Occipital lobe (tissue), 3 donors: ENCODE measurements at places on chromosomes 13 and 19. TPM values are rescaled to one million over a fixed set of nuclear protein-coding genes. Genes with fewer than 3 reads are reported as not detected.

GRCh38 chr13:43880214-43880855 lies 631 bp downstream of the LACC1 start:
- DNase-seq: no peak

CCDC194 gene
- total RNA-seq: not detected

- DNase-seq: no peak
These were observed 38.8 kb downstream of the RCBTB1 start for GRCh38 chr13:49546561-49546960.

GRCh38 chr13:92694047-92694446 lies 532.6 kb upstream of the GPC6 start:
- no peak for DNase-seq

MUC16 gene
- not detected for total RNA-seq

DNA sequence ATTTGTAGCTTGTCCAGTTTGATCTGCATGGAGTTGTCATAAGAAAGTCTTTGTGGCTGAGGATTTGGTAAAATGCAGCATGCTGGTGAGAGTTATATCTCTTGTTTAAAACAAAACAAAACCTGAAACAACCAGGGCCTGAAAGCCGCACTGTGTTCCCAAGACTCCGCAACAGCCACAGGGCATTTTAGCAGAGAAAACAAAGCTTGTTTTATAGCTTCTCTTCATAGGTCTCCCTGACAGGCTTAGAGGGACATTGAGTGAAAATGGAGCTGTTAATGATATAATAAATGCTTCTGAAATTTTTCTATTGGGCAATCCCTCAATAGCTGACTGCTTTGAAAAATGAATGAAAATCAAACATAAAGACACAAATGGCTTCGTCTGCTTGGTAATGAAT lies 148.7 kb upstream of the RNF113B start:
- no peak for DNase-seq

OCEL1 gene
- total RNA-seq: 1.4 TPM

DNA sequence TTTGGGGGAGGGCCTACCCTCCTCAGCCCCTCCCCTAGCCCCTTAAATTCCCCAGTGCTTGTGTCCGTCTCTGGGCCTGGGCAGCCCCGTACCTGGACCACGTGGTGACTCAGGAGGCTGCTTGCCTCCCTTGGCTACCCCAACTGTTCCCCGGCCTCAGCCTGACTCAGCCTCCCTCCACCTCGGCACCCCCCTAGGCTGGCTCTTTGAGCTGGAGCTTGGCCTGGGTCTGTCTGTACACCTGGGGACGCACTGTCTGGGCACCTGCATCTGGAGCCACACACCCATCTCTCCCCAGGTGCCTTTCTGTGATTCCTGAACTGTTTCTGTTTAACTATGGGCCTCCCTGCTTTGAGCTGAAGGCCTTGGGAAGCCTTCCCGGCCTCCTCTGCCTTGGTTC lies 1.8 kb upstream of the KLK14 start:
- no peak for DNase-seq

- no peak for DNase-seq
These were observed 589 bp downstream of the R3HDM4 start for GRCh38 chr19:912181-913079.

DNA sequence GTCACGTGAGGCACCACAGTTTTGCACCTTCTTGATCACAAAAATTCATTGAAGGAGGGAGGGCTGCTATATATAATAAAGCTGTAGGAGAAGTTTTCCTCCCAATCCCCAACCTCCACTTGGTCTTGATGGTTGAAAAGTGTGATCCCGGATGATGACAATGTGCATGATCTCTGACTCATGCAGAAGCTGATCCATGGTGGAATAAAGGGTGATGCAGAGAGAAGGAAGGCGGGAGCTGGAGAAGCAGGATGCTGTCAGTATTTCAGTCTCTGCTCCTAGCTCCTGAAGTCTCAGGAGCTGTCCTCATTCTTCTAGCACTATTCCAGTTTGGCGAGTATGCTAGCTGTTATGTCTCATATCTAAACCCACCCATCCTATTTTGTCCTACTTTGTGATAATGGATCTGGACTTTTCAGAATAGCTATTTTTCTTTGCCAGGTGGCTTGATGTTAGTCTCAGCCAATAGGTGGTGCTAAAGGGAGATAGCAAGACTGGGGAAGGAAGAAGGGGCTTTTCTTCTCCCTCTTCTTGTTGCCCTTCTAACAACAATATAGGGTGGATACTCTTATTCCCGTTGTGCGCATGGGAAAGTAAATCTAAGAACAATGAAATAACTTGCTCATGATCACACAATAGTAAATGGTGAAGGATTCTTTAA lies 65.6 kb upstream of the HTR2A start:
- no peak for DNase-seq

FFAR1 gene
- total RNA-seq: not detected

DNA sequence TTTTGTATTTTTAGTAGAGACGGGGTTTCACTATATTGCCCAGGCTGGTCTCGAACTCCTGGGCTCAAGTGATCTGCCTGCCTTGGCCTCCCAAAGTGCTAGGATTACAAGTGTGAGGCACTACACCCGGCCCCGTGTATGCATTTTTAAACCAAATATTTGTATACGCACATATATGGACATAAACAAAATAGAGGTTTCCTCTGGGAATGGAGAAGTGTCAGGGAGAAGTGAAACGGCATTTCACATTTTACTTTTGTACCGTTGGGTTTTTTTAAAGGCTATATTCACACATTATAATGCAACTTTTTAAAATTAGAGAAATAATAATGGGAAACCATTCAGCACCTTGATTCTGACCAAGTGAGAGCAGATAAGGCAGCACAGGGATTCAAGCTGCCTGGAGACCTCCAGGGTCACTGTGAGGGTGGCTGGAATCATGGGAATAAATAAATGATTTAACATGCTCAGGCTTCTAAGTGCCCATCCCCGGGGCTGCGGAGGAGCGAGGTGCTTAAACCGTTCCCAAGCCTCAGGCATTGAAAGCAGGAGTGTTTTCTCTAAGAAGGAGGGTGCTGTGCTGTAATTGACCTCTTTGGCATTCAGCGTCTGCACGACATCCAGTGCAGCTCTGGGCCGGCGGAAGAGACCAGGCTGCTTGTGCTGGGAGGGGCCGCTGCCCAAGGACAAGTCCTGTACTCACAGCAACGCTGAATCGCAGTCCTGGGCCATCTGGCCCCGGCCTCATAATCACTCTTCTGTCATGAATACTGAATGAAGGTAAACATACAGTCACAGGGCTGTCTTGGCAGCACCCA lies 24.7 kb downstream of the GPR42 start:
- DNase-seq: no peak

DNA sequence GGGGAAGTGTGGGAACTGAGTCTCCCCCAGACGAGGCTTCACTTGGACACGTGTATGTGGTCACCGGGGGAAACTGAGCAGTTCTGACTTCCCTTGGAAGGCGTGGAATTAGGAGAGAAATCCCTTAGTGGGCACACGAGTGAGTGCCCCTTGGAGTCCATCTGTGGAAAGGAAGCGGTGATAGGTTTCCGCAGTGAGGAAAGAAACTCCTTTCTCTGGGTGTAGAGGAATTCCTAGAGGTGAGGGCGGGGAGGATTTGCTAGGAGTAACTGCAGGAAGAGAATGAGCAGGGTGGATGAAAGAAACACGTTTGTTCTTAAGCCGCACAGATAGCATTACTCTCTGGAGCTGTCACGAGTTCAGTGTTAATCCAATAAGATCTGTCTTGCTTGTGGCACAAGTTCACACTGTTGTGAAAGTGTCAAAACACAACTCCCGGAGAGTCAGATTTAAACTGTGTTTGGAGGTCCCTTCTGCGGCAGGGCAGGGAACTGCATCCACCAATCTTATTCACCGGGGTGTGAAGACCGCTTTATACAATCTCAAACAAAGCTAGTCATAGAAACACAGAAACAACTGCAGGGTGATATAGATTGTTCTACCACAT lies 1.2 kb downstream of the KL start:
- DNase-seq: no peak

DNA sequence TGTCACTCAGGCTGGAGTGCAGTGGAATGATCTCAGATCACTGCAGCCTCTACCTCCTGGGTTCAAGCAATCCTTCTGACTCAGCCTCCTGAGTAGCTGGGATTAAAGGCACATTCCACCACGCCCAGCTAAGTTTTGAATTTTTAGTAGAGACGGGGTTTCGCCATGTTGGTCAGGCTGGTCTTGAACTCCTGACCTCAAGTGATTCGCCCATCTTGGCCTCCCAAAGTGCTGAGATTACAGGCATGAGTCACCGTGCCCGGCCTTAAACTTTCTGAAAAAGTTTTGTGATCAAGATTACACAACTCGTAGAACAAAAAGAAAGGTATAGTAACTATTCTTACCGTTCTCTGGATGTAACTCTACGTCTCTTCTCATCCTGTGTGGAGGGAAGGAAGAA lies 21.2 kb downstream of the DNMT1 start:
- DNase-seq: no peak

GRCh38 chr13:30789166-30789862 lies 54.0 kb downstream of the ALOX5AP start:
- no peak for DNase-seq

GRCh38 chr19:30648866-30649862 lies 277.0 kb downstream of the ZNF536 start:
- DNase-seq: no peak

- DNase-seq: no peak
These were observed 96.8 kb upstream of the WASF3 start for GRCh38 chr13:26460648-26461047.

DNA sequence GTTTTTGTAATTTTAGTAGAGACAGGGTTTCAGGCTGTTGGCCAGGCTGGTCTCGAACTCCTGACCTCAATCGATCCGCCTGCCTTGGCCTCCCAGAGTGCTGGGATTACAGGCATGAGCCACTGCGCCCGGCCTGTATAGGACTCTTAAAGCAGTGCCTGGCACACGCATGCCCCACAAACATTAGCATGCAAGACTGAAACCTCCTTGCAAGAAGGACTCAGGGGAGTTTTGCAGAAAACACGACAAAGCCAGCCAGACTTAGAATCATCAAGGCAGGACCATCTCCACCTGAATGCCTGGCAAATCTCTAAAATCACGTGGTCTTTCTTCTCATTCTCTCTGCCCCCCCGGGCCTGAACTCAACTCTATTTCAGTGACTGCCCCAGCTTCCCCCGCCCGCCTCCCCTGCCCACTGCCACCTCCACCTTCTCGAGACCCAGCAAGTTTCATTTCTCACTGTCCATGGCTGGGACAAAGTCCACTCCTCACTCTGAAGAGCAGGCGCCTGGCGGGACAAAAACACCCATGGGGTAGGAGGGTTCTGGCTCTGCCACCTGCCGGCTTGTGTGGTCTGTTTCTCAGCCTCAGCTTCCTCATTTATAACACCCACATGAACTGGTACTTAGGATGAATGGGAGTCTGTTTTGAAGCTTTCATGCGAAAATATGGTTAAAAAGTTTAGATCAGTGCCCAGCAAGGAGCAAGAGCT lies 2.4 kb downstream of the TICAM1 start:
- DNase-seq: no peak

STOML3 gene
- 0.16 TPM for total RNA-seq

- no peak for DNase-seq
These were observed 45.4 kb downstream of the FAM124A start for GRCh38 chr13:51267622-51268021.

DNA sequence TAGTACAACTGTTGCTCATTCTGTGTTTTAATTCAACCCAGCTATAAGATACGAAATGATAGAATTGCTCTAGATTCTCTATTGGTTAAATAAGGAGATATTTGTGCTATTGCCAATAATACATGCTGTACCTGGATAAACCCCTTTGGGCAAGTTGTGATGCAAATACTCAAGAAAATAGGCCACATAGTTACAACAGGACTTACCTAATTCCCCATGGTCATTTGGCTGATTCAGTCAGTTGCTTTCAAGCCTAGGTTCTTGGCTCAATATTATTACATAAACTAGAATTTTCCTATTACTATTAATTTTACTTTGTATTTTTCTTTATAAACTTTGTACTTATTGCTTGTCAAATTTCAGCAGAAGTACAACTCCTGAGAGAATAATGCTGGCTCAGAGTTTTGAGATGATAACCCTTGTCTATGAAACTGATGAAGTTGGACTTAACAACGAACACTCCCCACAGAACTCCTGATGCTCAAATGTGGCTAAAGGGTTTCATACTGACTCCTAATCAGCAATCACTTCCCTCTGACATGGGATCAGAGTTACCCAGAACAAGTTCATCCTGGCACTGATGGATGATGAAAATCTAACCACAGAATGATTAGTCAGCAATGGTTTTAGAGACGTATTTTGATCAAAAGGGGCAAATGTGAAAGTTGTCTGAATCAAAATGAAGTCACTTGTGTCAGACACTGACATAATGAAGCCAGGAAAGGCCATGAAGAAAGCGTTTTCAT lies 221.1 kb downstream of the ITGBL1 start:
- DNase-seq: no peak

GRCh38 chr13:78376033-78376432 lies 227.3 kb downstream of the POU4F1 start:
- DNase-seq: no peak

DNA sequence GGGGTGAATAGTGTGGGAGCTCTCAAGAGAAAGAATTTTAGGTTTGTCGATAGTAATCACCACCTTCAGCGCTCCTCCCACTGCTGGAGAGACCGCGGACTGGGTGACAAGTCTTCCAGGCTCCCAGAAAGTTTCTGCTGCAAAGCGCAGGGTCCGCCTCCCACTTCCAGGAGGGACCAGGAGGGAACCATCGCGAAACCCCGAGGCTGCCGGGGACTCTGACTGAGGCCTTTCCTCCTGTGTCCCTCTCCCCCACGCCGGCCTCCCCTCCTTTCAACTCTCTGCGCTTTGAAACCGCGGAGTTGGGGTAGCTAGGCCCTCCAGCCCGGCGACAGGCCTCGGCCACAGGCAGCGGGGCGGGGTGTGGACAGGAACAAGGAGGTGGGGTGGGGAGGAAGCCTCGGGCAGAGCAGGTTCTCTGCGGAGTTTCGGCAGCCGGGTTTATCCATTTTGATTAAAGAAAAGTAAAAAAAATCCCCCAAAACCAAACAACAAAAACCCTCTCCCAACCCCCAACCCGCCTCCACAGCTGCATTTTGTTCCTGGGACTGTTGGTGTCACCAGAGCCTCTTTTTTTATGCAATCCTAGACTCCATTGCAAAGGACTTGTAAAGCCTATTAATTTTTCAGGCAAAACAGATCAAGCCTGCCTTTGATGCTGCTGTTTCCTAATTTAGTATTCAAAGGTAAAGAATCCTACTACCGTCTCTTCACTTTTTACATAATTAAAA lies 157.2 kb downstream of the TM9SF2 start:
- peak; percentile 41 for DNase-seq

DNA sequence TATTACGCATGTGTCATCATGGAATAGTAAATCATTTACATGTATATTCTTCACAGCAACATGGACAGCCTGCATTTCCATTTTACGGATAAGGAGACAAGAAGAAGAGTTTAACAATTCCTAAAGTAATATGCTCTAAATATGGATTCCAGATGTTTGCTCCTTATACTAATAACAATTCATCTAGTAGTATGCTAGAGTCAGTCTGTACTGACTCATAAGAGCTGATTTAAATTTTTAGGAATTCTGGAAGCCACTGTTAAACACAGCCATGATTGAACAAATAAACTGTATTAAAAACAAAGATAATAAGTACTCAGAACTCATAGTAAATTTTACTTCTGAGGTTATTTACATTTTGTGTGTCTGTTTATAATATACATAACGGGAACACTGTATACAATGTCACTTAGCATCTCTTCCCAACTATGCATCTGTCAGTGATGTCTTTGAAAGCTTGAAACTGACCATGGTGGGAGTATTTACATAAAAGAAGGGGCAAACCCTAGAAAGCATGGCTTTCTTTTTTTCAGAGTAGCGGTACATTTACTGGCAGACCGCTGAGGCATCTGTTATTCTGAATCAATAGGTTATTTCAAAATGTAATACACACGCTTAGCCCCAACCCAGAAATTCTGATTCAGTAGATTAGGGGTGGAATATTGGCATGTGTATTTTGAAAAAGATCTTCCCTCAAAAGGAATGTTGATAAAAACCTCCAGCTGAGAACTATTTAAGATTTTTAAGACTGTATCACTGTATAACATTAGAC lies 12.9 kb downstream of the ZC3H13 start:
- no peak for DNase-seq

MAP4K1 gene
- 0.16 TPM for total RNA-seq
